ENCODE measurements at places on chromosomes 2 and 18.

GRCh38 chr2:149732001-149732685, 144.6 kb upstream of the MMADHC start:
- peak; percentile 11 for DNase-seq

DNA sequence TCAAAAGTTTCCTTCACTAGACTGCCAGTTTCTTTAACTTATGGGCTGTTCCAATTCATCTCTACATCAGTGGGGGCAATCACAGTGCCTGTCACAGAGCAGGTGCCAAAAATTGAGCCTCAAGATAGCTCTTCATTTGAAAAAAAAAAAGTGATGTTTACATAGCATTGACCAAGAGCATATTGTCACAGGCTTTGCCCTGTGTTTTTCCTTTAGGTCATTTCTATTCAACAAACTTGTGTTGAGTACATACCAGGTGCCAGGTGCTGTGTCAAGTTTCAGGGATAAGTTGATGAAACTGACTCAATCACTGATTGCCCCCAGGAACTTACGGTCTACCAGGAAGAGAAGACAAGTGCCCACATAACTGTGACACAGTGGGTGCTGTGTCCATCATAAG, 22.2 kb upstream of the NT5C1B start:
- DNase-seq: no peak

DNA sequence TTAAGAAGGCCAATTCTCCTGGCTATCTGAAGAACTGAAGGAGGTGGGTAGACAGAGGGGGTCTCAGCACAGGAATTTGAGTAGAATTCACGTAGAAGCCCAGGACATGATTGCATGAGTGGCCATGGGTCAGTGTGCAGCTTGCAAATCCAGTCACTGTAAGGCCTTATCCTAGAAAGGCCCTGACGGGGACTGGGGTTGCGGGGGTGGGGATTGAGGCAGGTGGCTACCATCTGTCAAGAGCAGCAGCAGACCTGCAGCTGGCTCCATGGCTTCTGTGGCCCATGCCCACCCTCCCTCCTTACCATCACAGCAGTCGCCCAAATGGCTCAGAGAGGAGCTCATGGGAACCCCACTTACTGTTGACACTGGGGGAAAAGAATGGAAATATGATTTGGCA, 34.6 kb upstream of the SLC14A1 start:
- no peak for DNase-seq

- no peak for DNase-seq
Observed at GRCh38 chr2:23146011-23146410, 239.0 kb upstream of the KLHL29 start.

DNA sequence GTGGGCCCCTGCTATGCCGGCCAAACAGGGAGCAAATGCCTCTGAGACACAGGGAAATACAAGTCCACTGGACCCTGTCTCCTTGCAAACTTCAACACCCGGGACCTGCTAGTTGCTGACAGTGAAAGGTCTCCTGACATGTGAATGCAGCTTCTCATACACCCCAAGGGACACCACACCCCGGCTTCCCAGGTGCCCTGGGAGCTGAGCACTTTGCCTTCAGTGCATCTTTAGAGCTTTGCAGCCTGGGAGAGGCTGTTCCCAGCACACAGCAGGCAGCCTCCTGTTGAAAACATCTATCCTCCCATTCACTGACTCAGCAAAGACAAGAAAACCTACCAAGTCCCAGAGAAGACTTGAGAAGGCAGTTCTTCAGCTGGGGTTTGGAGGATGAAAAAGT, 143.4 kb downstream of the COL6A3 start:
- no peak for DNase-seq
